ENCODE measurements at places on chromosomes 11 and 22.

- no peak for DNase-seq
Measured at GRCh38 chr22:29967461-29967860, 84.5 kb downstream of the MTMR3 start.

DNA sequence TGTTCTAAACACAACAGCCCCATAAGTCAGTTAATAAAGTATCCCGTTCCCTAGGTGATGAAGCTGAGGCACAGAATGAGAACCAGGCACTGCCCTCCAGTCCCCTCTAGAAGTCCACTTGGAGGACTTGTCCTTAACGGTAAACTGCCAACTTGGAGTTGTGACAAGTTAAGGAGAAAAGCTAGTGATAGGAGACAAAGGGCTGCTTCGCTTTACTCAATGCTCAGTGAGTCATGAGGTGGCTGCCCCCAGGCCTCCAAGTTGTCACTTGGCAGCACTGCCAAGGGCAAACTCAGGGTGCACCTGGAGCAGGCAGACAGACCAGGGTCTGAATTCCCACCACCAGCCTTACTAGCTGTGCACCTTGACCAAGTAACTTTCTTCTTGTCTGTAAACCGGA is 13.5 kb downstream of the SLC43A1 start:
- no peak for DNase-seq

DNA sequence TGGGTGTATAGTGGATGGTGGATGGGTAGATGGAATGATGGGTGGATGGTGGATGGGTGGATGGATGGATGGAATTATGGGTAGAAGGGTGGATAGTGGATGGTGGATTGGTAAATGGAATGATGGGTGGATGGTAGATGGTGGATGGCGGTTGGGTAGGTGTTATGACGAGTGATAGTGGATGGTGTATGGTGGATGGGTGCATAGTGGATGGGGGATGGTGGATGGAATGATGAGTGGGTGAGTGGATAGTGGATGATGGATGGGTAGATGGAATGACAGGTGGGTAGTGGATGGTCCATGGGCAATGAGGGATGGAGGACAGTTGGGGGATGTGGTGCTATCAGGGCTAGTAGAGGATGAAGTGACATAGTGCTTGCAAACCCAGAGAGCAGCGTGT is 182.4 kb downstream of the BRD1 start:
- DNase-seq = no peak

DNA sequence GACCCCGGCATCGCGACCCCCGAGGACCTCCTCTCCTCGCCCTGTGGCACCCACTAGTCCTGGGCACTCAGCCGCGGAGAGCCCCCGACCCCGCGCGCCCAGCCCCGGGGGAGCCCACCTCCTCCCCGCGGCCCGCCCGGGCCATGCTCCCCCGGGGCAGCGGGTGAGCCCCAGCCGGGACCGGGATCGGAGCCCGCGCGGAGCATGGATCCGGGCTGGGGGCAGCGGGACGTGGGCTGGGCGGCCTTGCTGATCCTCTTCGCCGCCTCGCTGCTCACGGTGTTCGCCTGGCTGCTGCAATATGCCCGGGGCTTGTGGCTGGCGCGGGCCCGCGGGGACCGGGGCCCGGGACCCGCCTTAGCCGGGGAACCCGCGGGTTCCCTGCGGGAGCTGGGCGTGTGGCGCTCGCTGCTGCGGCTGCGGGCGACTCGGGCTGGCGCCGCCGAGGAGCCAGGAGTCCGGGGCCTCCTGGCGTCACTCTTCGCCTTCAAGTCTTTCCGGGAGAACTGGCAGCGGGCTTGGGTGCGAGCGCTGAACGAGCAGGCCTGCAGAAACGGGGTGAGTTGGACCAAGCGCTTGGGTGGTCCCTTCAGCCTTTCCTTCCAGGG is 498 bp downstream of the C2CD2L start:
- DNase-seq = no peak

- DNase-seq = no peak
Measured at GRCh38 chr11:833114-833791, 501 bp downstream of the CD151 start.

DNA sequence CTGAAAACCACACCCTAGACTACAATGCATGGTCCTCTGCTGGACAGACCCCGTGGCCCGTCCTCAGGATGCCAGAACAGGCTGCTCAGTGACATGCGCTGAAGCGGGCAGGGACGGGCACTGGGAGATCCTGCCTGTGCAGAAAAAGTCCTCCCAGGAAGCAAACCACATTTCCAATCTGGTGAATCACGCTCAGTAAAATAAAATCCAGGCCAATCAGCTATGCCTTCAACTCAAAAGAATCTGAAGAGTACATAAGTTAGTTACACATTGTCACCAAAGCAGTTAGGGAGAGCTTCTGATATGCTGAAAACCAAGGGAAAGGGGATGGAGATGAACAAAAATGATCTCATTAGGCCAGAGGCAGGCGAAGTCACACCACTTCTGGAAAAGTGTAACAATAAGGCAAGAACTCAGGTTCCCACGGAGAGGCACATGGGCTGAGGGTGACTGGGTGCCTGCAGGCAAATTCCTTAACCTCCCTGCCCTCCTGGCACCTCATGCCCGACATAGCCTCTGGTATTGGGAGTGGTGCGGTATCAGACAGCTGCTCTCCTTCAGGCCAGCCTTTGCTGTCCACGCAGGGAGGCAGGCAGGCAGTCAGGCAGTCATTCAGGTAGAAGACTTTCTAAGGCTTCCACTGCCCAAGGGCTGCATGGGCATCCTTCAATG is 66.4 kb downstream of the APOL5 start:
- DNase-seq = no peak

GRCh38 chr11:58573451-58574104 is 2.1 kb downstream of the LPXN start:
- no peak for DNase-seq

DNA sequence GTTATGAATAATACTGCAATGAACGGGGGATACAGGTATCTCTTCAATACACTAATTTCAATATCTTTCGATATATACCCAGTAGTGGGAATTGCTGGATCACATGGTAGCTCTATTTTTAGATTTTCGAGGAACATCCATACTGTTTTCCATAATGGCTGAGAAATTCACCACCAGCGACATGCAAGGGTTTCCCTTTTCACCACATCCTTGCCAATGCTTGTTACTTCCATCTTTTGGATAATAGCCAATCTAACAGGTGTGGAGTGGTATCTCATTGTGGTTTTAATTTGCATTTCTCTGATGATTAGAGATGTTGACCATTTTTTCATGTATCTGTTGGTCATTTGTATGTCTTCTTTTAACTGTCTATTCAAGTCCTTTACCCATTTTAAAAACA is 5.9 kb downstream of the IL10RA start:
- no peak for DNase-seq

- DNase-seq = no peak
Measured at GRCh38 chr11:11780858-11781257, 60.9 kb upstream of the USP47 start.

DNA sequence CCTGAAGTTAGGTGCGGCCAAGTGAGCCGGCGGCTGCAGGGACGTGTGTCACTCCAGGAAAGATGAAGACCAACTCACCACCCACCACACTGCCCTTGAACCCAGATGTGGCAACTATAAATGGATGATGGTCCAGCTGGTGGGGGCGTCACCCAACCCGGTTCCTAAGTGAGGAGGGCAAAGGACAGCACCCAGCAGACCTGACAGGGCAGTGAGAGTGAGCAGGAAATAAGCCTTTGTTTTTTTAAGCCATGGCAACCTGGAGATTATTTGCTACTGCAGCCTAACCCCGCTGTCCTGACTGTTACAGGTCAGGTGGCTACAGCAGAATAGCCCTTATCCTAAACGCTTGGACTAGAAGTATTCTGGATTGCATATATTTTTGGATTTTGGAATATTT is 228.9 kb downstream of the CTTN start:
- no peak for DNase-seq

DNA sequence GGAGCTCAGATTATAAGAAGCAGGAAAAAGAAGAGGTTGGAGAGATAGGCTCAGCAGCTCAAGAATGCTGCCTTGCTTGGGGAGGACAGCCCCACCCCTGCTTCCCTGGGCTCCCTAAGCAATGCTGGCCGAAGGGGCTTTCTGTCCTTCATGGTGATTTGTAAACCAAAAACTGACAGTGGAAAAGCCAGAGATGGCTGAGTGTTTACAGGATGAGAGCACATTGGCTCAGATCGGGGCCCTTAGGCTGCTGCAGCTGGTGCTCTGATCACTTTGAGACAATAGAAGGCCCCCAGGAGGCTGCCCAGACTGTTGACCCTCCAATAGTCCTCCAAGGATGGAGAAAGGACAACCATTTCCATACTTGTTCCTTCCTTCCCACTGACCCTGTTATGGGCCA is 28.8 kb upstream of the AMOTL1 start:
- DNase-seq = no peak

DNA sequence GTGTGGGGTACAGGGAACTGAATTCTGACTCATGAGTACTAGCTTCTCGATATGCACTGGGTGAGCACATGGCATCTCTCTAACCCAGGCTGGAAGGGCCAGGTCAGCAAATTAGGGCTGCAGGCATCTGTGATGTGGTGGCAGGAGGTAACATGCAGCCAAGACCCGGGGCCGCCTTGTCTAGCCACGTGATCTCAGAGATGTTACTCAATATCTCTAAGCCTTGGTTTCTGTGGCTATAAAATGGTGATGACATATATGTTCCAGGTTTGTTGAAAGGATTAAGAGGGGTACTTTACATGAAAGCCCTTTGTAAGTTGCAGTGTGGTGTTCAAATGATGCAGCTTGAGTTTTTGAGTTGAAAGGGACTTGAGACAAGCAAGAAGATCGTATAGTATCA is 3.2 kb downstream of the ST14 start:
- no peak for DNase-seq

DNA sequence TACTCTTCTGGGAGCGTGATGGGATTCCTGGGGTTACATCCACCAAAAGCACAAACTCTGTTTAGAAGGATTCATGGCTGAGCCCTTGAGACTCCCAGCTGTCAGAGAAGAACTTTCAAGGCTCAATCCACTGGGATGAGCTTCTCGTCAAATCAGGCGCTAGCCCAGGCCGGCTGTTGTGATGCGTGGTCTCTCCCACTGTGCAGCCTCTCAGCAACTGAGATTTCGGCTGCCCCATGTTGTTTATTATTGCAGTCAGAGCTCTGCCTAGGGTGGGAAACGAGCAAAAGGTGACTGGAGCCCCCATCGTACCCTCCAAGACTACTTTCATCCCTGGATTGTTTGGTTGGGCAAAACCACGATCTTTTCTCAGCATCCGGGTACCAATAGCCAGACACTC is 251.6 kb downstream of the ETS1 start:
- no peak for DNase-seq

DNA sequence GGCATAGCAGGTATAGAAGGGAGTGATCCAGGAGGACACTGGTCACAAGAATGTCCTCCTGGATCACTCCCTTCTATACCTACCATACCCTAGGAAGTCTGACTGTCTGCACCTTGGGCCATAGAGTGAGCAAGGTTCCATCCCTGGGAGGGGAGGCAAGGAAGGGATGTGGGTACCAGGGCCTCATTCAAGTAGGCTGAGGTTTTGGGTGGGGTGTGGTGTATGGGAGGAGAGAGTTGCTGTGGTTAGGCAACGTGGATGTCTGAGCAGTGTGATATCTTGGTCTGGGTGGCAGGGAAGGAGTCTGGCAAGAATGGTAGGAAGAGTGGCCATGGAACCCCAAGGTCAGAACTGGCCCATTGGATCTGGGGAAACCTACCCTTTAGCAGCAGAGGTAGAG is 13.2 kb downstream of the PPFIBP2 start:
- no peak for DNase-seq

DNA sequence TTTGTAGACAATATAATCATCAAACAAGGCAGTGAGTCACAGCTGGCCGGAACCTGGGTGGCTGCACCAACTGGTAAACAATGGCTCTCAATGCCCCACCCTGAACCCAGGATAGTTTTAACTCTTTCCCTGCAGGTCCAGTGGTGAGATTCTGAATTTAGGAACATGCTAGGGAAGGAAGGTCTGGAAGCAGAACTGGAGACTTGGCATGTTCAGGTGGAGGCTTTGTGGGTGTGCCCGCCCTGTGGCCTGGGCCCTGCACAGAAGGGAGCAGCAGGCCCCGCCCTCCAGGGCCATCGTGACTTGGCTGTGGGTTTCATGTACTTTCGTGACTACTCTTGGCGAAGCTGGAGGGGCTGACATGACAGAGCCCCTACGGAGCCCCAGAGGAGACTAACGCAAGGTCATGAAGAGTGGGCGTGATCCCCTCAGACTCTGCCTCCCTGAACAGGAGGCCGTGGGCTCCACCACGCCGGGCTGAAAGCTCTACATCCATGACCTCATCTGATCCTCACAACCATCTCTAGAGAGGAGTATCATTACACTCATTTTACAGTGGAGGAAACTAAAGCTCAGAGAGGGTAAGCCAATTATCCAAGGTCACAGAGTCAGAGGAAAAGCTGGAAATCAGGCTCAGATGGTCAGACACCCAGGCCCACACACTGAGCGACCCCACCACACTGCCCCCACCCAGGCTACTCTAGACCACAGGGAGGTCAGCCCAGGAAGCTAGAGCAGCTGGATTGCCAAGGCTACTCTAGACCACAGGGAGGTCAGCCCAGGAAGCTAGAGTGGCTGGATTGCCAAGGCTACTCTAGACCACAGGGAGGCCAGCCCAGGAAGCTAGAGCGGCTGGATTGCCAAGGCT is 27.3 kb downstream of the MAFF start:
- no peak for DNase-seq

DNA sequence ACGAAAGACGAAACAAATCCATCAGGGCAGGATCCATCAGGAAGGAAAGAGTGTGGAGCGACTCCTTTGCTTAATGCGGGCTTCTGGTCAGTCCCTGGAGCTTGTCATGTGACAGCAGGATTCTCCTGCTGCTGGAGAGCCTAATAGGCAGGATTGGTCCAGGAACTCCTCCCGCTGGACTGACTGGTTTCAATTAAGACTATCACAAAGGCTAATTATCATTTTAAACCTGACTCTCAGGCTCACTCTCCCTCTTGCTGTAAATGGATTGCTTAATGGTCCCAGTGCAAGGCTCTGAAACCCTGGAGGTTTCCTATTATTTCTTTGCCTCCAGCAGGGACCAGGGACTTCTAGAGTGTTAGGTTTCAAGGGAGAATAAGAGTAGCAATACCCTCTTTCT is 493.8 kb downstream of the NTM start:
- no peak for DNase-seq

GRCh38 chr22:32794449-32795213 is 6.9 kb upstream of the TIMP3 start:
- no peak for DNase-seq

GRCh38 chr11:18844753-18845367 is 53.3 kb upstream of the PTPN5 start:
- DNase-seq = no peak

GRCh38 chr22:45185718-45186514 is 22.2 kb downstream of the NUP50 start:
- DNase-seq = no peak

Measured in NCI-H524 treated with DMSO at 0.1 percent for 48 hours (cell line).